ENCODE measurements at places on chromosomes 1 and 21. TPM values are rescaled to one million over a fixed set of nuclear protein-coding genes. Genes with fewer than 3 reads are reported as not detected.

DNA sequence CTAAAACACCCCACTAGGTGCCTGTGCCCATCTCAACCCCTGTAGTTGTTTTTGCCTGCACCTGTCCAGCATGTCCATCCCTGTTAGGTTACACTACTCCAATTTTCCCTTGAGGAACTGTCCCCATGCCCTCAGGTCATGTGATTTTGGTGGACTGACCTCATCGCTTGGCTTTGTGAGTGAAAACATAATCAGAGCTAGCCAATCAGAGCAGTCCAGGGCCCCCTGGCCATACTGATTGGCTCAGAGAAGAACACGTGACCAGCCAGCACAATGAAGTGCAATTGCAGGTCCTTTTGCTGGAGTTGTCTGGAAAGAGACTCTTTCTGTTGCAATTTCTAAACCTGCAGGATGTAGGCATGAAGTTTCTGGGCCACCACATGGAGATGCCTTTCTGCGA is 303.3 kb upstream of the PROX1 start:
- no peak for DNase-seq

DNA sequence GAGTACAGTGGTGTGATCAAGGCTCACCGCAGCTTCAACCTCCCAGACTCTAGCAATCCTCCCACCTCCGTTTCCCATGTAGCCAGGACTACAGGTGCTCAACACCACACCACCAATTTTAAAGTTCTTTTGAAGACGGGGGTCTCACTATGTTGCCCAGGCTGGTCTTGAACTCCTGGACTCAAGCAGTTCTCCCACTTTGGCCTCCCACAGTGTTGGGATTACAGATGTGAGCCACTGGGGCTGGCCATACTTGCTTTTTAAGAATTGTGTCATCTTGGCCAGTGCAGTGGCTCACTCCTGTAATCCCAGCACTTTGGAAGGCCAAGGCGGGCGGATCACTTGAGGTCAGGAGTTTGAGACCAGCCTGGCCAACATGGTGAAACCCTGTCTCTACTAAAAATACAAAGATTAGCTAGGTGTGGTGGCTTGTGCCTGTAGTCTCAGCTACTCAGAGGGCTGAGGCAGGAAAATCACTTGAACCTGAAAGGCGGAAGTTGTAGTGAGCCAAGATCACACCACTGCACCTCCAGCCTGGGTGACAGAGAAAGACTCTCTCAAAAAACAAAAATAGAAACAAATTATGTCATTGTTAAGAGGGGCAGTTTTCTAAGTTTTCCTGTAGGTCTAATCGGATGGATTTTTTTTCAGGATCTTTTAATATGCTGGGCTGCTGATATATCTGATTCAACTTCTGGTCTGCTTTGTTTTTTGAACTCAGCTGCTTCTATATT is 18.7 kb downstream of the AK4 start:
- DNase-seq: no peak

GRCh38 chr1:10429868-10430215 is 391 bp upstream of the CENPS start:
- no peak for DNase-seq

GRCh38 chr1:209554761-209555611 is 28.5 kb upstream of the CAMK1G start:
- DNase-seq: no peak

GRCh38 chr1:175920381-175920780 is 177.0 kb upstream of the TNR start:
- no peak for DNase-seq

GRCh38 chr1:209382231-209383100 is 201.0 kb upstream of the CAMK1G start:
- no peak for DNase-seq

DNA sequence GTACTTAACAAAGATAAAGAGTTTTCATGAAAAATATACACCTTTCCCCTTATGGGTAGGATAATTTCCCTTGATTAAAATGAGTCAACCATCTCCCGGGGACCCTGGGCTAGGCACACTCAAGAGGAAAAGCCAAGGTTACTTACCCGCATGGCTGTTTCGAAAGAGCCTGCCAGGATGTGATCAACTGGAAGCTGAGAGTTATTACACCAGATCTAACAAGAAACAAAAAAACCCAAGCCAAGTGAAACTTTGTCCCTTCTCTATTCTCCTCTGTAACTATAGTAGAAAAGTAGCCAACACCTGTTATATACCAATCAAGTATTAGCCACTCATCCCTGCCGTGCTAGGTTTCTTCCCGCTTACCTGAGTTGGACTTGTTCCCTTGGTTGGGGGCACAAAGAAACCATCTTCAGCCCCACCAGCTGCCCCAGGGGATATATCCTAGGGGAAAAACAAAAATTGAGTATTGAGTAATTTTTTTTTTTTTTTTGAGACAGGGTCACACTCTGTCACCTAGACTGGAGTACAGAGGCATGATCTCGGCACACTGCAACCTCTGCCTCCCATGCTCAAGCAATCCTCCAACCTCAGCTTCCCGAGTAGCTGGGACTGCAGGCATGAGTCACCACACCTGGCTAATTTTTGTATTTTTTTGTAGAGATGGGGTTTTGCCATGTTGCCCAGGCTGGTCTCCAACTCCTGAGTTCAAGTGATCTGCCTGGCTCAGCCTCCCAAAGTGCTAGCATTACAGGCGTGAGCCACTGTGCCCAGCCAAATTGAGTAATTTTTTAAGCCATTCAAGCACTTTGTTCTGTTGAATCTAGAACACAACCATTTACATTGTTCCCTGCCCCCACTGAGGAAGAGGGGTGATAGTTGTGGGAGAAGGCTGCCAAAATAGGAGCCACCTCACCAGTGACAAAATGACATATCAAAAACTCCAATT is 8.4 kb upstream of the PEX19 start:
- no peak for DNase-seq

DNA sequence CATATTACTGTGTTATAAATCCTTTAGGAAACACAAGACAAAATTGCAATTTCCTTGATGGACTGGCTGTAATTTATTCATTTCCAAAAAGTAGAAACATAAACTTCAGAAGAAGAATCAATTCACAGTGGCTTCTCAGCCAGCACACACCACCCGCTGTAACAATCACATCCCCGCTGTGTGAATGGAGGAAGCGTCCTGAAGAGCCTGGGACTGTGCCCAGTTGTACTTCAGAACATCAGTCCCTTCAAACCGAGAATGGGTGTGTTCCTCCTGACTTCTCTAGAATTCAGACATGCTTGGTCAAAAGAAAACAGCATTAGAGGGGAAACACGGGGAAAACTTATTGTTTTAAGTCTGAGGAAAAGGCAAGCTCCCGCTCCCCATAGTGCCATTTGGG is 28.8 kb upstream of the CD84 start:
- DNase-seq: no peak

GRCh38 chr1:118073648-118074435 is 111.2 kb downstream of the SPAG17 start:
- DNase-seq: no peak

GRCh38 chr1:204350857-204351573 is 8.7 kb downstream of the PLEKHA6 start:
- DNase-seq: no peak

GRCh38 chr1:161706482-161707347 is at the start of gene FCRLA:
FCRLA (plus strand) TSS chr1:161707229; CDS start chr1:161707265, 36 bp downstream.
- DNase-seq: no peak

DNA sequence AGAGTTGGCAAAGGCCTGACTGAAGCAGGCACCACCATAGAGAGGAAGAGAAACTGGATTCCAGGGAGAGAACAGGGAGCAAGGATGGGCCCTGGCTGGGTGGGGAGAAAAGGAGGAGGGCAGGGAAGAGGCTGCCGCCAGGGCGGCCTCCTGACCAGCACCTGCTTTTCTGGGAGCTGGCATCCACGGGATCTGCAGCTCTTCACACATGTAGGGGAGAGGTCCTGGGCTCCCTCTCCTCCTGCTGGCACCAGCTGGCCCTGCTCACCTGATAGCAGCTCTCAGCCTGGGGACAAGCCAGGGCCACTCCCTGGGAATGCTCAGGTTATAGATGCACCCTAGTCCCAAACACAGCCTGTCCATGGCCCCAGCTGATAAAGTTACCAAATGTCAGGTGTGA is 39.9 kb downstream of the TEX35 start:
- no peak for DNase-seq

LEMD1 gene
- total RNA-seq: not detected

CFHR1 gene
- total RNA-seq: not detected

RNU5D-1 gene
- not detected for total RNA-seq

MAP3K21 gene
- 2.4 TPM for total RNA-seq

SLC41A1 gene
- total RNA-seq: 46.9 TPM

MCL1 gene
- 217 TPM for total RNA-seq

FCRL4 gene
- total RNA-seq: not detected

LRRC3 gene
- total RNA-seq: 2.3 TPM
